ENCODE measurements at places on chromosomes 6 and 20. TPM values are rescaled to one million over a fixed set of nuclear protein-coding genes. Genes with fewer than 3 reads are reported as not detected.

The TAAR2 gene
- not detected for total RNA-seq

The SRSF12 gene
- not detected for total RNA-seq

The DSTN gene
- total RNA-seq = 65.8 TPM

The SLC2A10 gene
- 42.2 TPM for total RNA-seq

The ADGRF5 gene
- total RNA-seq = 6.5 TPM

The GATA5 gene
- 0.37 TPM for total RNA-seq
